ENCODE measurements at places on chromosomes 6 and 20. TPM values are rescaled to one million over a fixed set of nuclear protein-coding genes. Genes with fewer than 3 reads are reported as not detected.

TMEM151B gene
- not detected for polyA plus RNA-seq

PAK5 gene
- not detected for polyA plus RNA-seq

XKR7 gene
- polyA plus RNA-seq, result not detected

SLC26A8 gene
- not detected for polyA plus RNA-seq

FOXF2 gene
- not detected for polyA plus RNA-seq

EFCAB8 gene
- polyA plus RNA-seq, result not detected

THEMIS gene
- polyA plus RNA-seq, result 2.3 TPM

PI3 gene
- polyA plus RNA-seq, result 0.65 TPM

MCCD1 gene
- not detected for polyA plus RNA-seq

SLC13A3 gene
- polyA plus RNA-seq, result not detected

ASIP gene
- polyA plus RNA-seq, result not detected

SLC2A10 gene
- not detected for polyA plus RNA-seq

PARD6B gene
- polyA plus RNA-seq, result 0.70 TPM

BANF2 gene
- polyA plus RNA-seq, result not detected

HTR1E gene
- polyA plus RNA-seq, result not detected

MUC22 gene
- polyA plus RNA-seq, result not detected

HLA-G gene
- polyA plus RNA-seq, result 3.5 TPM

TMEM170B gene
- 0.36 TPM for polyA plus RNA-seq

FKBP1C gene
- polyA plus RNA-seq, result not detected

PAX1 gene
- not detected for polyA plus RNA-seq

MANEA gene
- polyA plus RNA-seq, result 4.4 TPM

WFDC5 gene
- not detected for polyA plus RNA-seq

PACSIN1 gene
- polyA plus RNA-seq, result not detected

ZNF311 gene
- not detected for polyA plus RNA-seq

MOG gene
- polyA plus RNA-seq, result not detected

SERPINB1 gene
- polyA plus RNA-seq, result 85.6 TPM

DEFB124 gene
- not detected for polyA plus RNA-seq

TBXT gene
- not detected for polyA plus RNA-seq

BMP5 gene
- polyA plus RNA-seq, result not detected

ADAT2 gene
- 1.7 TPM for polyA plus RNA-seq

TFAP2C gene
- not detected for polyA plus RNA-seq

CST3 gene
- polyA plus RNA-seq, result 5.9 TPM

GJA1 gene
- polyA plus RNA-seq, result not detected

TMEM244 gene
- 0.84 TPM for polyA plus RNA-seq

LTV1 gene
- 23.7 TPM for polyA plus RNA-seq

CYP39A1 gene
- not detected for polyA plus RNA-seq

NHLRC1 gene
- polyA plus RNA-seq, result 0.40 TPM

Measured in IgD-negative memory B cell (primary cell).